NCI-H526 treated with DMSO at 0.1 percent for 48 hours (cell line): ENCODE measurements at places on chromosomes 4 and X.

- no peak for DNase-seq
Observed at GRCh38 chr4:134740290-134740689, 538.7 kb upstream of the PABPC4L start.

- no peak for DNase-seq
Observed at GRCh38 chrX:74321191-74321590, 17.2 kb downstream of the ZCCHC13 start.

DNA sequence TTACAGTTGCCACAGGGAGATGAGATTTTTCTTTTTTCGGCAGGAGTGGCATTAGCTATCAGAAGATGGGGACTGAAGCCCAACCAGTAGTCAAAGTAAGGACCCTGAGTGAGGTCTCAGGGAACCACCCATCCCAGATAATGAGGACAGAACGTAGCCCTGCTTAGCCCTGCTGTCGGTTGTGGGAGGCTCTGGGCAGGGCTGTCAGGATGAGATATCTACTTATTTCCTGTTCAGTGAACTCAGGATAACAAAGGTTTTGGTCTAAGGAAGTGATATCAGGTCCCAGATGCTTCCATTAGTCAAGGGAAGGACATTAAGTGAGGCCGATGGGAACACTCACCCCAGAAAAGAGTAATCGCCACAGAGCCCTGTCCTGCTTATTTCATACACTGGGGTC, 2.3 kb downstream of the MAGEB16 start:
- DNase-seq, result no peak

GRCh38 chr4:123110147-123110546, 187.8 kb upstream of the NUDT6 start:
- DNase-seq, result no peak

- DNase-seq, result no peak
Observed at GRCh38 chr4:22720091-22720490, 27.4 kb downstream of the GBA3 start.

DNA sequence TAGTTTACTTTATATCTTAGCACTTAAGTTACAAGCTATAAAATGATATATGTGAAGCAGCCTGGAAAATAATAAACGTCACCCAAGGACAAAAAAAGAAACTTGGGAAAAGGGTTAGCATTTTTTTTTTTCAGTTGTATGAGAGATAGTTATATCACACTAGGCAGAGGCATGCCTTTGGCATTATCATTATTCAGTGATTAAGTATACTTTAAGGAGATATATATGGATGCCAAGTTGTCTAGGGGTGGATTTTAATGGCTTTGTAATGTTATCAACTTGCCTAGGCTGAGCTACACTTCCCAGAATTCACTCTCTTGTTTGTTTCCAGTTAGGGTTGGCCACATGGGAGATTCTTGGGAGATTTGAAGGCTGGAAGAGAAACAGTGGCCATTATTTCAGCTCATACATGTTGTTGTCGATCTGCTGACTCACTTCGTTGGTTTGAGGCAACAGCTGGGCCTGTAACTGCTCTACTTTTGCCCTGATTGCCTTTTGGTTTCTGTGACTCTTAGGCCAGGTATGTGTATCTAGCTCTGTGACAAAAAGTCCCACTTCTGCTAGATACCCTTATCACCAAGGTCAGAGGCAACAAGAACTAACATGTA, 11.5 kb upstream of the SRPX start:
- no peak for DNase-seq

DNA sequence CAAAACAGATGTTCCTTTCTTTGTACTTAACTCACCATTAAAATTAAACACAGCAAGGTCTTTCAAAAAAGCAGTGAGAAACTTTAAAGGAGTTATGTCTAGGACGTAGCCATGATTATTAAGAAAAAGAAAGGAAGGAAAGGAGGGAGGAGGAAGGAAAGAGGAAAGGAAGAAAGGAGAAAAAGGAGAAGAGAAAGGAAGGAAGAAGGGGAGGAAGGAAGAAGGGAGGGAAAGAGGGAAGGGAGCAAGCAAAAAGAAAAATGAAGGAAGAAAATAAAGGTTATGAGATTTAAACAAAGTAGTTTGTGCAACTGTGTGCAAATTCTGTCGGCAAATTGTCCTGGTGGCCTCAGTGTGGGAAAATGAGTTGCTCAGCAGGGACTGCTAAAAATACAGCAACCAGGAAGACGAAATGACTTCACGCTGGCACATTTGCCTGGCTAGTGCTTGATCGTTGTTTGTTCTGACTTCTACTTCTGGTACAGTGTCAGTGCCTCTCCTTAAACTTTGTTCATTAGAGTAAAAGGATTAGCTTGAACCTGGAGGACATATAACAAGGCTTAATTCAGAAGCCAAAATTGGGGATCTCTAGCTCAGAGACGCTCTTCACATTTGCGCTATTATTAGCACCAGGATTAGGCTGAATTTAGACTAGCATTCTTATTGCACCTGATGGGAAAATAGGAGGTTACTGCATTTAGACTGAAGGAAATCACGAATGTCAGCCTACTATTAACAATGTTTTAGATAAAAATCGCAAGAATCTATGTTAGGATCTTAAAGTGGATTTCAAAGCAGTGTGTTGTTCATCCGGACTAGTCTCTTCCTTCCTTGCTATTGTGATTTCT, 81.2 kb downstream of the DCK start:
- DNase-seq, result no peak
